ENCODE measurements at places on chromosomes 2 and 18.

- no peak for DNase-seq
These were observed 72.4 kb downstream of the EML4 start for GRCh38 chr2:42241517-42241916.

GRCh38 chr2:134247679-134248078 lies 6.2 kb upstream of the MGAT5 start:
- no peak for DNase-seq

DNA sequence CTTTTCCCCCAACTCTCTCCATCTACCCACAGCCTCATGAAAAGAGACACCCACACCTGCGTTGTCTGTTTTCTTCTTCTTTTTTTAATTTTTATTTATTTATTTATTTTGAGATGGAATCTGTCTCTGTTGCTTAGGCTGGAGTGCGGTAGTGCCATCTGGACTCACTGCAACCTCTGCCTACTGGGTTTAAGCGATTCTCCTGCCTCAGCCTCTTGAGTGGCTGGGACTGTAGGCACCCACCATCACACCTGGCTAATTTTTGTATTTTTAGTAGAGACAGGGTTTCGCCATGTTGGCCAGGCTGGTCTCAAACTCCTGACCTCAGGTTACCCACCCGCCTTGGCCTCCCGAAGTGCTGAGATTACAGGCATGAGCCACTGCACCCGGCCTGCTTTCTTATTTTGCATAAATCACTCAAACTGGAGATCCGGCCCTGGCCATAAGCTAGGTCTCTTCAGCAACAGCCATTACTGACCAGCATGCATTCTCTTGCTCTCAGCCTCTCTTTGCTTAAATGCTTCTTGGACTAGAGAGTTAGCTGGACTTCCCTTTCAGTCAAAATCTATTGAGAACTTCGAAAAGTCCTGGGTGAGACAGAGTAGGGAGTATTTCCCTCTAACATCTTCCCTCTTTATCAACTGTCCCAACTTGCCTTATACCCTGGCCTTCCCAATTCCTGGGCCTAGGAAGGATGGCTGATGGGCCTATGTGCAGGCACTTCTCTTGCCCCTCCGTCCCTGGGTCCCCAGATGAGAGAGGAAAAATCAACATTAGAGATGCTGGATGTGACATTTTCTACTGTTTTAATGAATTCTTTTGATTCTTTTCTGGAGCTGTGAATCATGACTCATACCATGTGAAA lies 27.3 kb downstream of the MYCN start:
- DNase-seq = no peak

DNA sequence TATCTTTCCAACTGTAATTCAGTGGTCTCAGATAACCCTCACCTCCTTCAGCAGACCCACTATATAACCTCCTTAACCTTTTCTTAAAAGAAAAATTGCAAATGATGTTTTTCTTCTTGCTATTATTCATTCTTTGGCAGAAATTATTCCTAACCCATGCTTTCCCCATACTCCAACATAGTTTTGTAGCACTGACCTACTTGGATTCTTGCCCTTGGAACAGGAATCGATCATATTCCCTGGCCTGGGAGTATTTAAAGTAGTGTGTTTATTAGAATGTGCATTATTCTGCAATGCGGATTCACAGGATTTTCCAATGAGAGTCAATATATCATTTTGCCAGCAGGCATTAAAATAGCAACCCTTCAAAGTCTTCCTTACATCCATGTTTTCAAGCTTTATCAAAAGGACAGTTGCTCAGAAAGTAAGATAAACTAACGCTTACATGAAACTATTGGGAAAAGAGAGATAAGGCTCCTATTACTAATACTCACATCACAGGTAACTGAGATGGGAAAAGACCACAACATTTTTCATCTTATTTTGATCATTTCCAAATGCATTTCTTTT lies 37.4 kb downstream of the CHN1 start:
- peak; percentile 65 for DNase-seq

DNA sequence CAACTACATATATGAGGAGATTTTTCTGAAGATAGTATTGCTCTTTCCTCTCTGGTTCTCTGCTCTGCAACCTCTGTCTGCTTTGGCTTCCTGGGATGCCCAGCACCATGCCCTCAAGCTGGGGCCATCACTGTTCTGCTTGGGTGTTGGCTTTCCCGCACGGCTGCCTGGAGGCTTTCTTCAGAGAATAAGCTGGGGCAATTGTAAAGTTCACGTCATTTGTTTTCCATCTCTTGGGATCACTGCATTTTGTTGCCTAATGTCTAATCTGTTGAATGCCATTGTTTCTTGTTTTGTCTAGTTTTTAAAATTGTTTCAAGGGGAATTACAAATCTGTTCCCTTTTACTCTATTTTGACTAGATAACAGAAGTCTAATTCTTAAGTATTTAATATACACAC lies 437.3 kb upstream of the NRP2 start:
- DNase-seq = no peak

GRCh38 chr2:235170016-235170415 lies 218.2 kb downstream of the SH3BP4 start:
- DNase-seq = peak; percentile 48

GRCh38 chr2:143940720-143941119 lies 579.2 kb downstream of the ZEB2 start:
- DNase-seq = no peak

DNA sequence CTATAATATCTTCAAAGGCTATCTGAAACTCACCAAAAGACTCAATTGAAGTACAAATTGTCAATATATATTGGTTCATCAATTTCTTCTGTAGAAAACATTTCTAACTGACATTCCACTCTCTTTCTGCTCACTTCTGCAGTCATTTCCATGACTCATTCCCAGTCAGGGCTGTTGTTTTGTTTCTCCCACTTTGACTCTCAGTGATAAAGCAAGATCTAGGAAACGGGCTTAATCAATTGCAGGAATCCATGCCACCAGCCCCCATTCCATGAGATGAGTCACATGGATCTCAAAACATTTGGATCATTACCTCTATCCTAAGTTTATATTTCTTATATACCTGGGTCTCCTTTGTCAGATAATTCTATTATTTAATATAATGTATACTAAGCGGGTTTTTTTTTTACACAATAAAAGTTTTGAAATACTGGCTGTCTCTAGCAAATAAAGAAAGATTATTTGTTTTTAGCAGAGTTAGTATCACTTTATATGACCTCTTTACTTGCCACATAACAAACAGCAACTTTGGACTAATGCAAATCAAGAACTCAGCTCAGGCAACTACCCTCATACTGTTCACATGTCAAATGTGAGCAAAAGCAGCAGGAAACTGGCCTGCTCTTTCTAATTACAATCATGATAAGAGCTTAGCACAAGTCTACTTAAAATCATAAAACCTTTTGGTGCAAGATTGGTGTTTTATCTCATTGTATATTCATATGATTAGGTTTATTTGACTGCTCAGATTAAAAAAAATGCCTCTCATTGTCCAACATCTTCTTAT lies 251.1 kb upstream of the PIK3C3 start:
- peak; percentile 45 for DNase-seq

GRCh38 chr2:45275242-45275805 lies 266.1 kb upstream of the SIX2 start:
- peak; percentile 30 for DNase-seq

GRCh38 chr2:8615576-8616281 lies 66.1 kb upstream of the ID2 start:
- no peak for DNase-seq

GRCh38 chr2:168501466-168502065 lies 45.5 kb downstream of the CERS6 start:
- DNase-seq = no peak

DNA sequence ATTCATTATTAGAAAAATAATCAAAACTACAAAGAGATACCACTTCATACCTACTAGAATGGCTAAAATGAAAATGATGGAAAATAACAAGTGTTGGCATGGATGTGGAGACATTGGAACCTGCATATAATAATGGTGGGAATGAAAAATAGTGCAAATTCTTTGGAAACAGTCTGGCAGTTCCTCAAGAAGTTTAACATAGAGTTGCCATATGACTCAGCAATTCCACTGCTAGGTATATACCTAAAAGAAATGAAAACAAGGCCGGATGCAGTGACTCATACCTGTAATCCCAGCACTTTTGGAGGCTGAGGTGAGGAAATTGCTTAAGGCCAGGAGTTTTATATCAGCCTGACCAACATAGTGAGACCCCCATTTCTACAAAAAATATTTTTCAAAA lies 41.6 kb upstream of the ACYP2 start:
- peak; percentile 86 for DNase-seq

DNA sequence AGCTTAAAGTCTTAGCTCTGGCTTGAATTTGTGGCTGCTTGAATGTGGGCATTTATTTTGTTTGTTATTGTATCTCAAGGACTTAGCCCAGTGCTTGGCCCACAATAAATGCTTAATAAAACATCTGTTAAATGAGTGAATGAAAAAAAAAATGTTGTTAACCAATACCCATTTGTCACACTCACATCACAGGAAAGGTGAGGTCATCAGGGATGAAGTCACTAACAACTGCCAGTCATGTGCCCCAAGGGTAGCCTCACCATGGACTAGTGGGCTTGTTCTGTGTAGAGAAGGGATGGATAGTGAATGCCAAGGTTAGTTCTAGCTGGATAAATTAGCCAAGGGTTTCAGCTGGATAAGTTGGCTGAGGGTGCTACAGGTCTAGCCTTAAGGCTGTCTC lies 3.0 kb downstream of the NRBP1 start:
- DNase-seq = peak; percentile 54

DNA sequence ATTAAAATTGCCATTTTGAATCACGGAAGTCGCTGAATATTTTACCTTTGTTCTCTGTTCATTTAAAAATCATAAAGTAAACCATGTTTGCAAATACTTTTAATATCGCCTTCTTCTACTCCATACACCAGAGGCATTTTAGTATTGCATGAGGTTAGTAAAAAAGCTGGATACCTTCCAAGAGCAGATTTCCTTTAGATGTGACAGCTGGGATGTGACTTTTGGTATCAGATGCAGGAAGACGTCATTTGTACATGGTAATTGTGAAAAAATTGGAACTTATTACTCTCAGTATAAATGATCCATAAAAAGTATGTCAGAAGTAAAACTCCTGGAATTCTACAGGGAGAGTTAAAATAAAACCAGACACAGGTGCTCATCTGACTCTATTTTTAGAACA lies 89.5 kb downstream of the SLC4A10 start:
- no peak for DNase-seq

GRCh38 chr2:42085706-42086487 lies 38.1 kb downstream of the PKDCC start:
- no peak for DNase-seq

DNA sequence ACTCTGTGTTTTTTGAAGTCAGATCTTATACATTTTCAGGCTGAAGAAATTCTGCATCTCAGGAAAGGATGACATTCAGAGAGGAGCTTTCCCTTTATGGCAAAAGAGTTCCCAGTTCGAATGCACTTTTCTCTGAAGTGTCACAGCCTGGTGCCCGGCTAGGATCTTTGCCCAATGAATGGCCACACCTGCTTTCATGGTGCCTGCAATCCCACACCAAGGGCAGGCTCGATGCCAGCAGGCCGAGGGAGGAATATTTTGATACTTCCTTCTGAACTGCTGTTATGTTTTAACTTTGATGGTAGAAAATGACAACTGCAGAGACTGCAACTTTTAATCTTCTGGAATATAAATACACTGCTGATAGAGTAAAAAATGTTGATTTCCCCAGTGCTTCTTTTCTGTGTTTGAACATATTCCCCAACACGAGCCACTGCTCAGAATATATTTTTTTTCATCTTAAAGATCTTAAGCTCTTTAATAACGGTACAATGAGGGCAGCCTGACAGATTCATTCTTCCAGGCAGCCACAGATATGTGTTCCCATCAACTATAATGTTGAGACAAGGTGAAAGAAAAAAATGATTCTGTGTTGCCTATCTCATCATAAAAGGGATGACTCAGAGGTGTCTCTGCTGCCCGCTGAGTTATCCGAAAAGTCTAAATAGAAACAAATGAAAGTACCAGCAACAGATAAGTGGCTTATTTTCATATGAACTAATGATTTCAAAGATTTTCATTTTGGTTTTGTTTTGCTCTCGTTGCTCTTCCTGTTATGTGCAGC lies 848.5 kb downstream of the DCDC2C start:
- no peak for DNase-seq

GRCh38 chr2:11155381-11156035 lies at the start of gene SLC66A3:
Gene SLC66A3, plus strand, starts transcription at chr2:11155467. Its CDS starts 80 bp downstream, at chr2:11155547.
- DNase-seq = peak; percentile 75

- DNase-seq = no peak
These were observed 130.9 kb upstream of the CAVIN2 start for GRCh38 chr2:191977754-191978153.

DNA sequence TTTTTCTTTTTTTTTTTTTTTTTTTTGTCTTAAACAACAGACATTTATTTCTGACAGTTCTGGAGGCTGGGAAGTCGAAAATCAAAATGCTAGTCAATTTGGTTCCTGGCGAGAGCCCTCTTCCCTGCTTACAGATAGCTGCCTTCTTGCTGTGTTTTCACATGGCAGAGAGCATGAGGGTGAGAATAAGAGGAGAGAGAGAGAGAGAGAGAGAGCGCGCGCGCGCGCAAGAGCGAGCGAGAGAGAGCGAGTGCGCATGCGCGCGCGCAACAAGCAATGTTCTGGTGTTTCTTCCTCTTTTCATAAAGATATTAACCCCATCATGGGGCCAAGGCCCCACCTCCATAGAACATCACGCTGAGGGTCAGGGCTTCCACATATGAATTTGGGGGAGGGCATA lies 20.9 kb downstream of the MTCL1 start:
- DNase-seq = no peak

DNA sequence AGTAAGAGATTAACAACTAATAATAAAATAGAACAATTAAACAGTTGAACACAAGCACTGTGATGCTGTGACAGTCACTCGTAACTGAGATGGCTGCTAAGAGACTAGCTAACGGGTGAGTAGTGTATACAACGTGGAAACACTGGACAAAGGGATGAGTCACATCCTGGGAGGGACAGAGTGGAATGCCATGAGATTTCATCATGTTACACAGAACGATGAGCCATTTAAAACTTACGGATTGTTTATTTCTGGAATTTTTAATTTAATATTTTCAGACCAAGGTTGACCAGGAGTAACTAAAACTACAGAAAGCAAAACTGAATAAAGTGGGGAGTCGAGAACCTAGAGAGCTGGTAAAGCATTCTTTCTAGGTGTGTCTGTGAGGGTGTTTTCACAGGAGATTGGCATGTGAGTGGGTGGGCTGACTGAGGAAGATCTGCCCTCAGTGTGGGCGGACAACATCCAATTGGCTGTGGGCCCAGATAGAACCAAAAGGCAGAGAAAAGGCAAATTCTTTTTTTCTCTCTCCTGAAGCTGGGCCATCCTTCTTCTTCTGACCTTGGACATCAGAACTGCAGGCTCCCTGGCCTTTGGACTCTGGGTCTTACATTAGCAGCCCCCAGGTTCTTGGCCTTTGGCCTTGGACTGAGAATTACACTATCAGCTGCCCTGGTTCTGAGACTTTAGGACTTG lies 14.6 kb downstream of the TMSB10 start:
- peak; percentile 97 for DNase-seq

- no peak for DNase-seq
These were observed 293.6 kb upstream of the TNP1 start for GRCh38 chr2:217153510-217153909.

DNA sequence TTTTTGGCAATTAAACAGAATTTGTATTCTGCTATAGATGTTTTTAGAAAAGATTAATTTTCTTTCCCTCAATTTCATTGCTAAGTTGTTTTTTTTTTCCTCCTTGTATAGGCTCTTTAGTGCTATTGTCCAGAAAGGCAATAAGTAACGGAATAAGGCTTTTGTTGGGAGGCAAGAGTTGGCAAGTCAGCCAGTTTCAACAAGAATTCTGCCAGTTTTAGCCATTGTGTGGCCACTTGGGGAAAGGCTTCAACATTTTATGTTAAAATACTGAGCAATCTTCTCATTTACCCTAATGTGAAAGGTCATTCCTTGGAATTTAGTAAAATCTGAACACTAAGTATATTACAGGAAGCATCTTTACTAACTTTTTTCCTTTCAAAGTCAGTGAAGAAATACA lies 9.6 kb downstream of the CALCRL start:
- no peak for DNase-seq
